ENCODE measurements at places on chromosomes 11 and 22. TPM values are rescaled to one million over a fixed set of nuclear protein-coding genes. Genes with fewer than 3 reads are reported as not detected.

ARHGEF17 gene
- 0.13 TPM for total RNA-seq

TSPAN4 gene
- total RNA-seq = 5.7 TPM

MTCH2 gene
- 128 TPM for total RNA-seq

NTM gene
- total RNA-seq = not detected

GSTT2 gene
- not detected for total RNA-seq

MMP1 gene
- not detected for total RNA-seq

PATZ1 gene
- 41.4 TPM for total RNA-seq

MRPL40 gene
- 35.9 TPM for total RNA-seq

TAGLN gene
- total RNA-seq = 3.2 TPM

PGA5 gene
- not detected for total RNA-seq

ASRGL1 gene
- 3.1 TPM for total RNA-seq

DBX1 gene
- not detected for total RNA-seq

BSX gene
- total RNA-seq = not detected

GLYAT gene
- not detected for total RNA-seq

FOLR3 gene
- not detected for total RNA-seq

DNA sequence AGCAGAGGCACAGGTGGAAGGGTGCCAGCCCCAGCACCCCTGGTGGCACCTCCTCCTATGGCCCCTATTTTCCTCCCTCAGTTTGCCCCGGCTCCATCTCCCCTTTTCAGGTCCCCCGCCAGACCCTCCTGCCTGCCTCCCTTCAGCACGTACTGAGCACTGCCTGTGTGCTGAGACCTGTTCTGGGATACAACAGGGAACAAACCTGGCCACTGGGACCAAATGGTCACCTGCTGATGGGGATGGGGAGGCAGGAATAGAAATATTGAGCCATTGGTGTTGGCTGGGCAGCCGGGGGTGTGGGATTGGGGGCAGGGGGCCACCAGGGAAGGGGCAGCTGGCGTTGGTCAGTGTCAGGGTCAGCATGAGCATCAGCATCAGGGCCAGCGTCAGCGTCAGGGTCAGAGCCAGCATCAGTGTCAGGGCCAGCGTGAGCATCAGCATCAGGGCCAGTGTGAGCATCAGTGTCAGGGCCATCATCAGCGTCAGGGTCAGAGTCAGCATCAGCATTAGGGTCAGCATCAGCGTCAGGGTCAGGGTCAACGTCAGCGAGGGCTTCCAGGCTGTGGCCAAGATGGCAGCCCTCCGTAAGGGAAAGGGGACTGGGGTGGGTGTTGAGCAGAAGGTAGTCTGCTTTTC is 7.5 kb downstream of the ZNF74 start:
- no peak for DNase-seq

DNA sequence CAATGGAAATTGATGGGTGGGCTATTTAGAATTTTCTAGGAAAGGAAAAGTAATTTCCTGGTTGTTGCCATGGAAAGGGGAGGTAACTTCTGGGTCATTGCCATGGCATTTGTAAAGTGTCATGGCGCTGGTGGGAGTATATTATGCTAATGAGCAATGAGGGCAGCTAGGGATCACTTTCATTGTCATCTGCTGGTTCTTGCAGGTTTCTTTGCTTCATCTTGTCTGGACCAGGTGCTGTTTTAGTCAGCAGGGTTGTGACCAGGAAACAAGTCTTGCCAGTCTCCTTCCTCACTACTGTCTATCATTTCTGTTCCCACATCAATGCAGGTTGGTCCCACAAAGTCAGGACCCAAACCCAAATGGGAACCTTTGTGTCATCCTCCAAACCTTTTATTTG is 237.6 kb upstream of the C11orf87 start:
- DNase-seq = no peak

DNA sequence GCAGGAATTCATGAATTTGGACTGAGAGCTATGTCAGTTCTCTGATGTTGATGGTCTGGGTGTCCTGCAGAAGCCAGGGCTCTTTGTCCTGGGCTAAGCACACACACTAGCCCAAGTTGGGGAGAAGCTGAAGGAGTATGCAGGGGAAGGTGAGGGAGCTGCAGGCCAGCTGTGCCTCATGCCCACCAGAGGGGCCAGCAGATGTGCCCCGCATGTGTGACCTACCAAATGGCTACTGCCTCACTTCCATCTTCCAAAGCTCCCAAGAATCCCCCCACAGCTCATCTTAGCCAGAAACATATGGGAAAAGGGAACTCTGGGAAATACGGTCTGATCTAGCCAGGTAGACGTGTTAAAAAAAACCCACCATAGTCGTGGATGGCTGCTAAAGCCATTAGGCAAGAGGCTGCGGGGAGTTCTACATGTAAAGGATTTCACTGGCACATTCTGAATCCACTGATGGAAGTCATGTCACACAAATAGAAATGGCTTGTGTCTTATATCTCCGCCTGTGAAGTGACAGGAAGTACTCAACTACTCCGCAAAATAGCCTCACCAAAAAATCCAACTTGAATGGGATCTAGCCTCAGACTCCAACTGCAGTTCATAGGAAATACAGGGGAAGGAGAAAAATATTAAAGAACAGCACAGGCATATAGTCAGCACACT is 96.3 kb upstream of the CLMP start:
- no peak for DNase-seq

GRCh38 chr11:87954476-87954875 is 220.8 kb downstream of the RAB38 start:
- no peak for DNase-seq

- peak; percentile 32 for DNase-seq
Measured at GRCh38 chr11:14644226-14645014, 816 bp downstream of the PDE3B start.

DNA sequence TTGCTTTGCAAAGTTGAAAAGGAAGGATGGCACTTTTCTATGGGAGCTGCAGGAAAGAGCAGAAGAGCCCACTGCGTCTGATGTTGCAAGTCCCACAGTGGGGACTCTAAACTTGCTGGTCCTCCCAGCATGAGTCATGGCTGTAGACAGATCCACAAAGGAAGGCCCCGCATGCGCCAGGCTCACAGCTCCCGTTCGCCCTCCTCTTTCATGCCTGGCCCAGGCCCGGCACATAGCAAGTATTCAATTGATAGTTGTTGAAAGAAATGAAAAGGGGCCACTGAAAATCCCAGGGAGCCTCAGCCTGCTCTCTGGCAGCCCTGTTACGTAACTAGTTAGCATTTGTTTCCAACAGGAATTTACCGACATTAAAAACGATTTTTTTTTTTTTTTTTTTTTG is 18.9 kb downstream of the AP1B1 start:
- no peak for DNase-seq

DNA sequence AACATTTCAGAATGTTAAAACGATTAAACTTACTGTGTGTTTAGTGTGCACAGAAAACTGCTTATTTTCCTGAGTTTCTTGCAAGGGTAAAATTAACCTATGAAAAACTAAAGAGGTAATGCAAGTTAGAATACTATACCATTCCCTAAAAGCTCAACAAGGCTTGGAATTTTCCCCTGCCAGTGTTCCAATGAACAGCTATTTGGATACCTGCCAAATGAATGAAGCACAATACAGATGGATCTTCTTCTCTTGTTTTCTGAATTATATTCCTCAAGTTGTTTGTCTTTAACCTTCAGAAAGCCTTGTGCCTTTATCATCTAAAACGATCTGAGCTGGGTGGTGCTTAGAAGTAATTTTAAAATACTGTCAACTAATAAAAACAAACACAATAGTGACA is 204.5 kb downstream of the LRRC4C start:
- no peak for DNase-seq

DNA sequence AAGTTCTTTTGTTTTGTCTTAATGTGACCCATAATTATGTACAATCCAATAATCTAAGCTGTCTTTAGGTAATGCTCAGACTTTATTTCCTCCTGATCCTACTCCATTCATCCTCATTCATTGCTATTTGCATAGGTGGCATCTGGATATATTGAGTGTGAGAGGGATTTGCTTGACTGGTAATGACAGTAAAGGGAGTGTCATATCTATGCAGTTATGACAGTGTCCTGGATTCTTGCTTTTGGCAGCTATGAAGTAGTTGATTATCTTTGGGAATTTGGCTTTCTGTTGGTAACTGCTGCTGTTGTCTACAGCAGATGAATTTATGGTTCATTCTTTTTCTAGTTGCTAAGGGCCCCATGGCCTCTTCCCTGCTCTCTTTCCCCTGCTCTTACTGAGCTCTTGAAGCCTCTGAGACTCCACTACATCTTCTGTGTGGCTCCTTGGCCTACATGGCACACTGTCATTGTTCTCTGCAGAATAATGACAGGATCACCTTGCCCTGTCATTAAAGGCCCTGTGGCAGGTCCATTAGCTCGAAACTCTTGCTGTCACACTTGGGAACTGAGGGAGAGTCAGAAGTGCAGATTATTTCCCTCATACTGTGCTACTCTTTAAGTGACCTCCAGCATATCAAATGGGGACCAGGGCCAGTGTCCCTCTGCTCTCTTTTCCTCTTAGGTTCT is 20.1 kb upstream of the ACAT1 start:
- no peak for DNase-seq

DNA sequence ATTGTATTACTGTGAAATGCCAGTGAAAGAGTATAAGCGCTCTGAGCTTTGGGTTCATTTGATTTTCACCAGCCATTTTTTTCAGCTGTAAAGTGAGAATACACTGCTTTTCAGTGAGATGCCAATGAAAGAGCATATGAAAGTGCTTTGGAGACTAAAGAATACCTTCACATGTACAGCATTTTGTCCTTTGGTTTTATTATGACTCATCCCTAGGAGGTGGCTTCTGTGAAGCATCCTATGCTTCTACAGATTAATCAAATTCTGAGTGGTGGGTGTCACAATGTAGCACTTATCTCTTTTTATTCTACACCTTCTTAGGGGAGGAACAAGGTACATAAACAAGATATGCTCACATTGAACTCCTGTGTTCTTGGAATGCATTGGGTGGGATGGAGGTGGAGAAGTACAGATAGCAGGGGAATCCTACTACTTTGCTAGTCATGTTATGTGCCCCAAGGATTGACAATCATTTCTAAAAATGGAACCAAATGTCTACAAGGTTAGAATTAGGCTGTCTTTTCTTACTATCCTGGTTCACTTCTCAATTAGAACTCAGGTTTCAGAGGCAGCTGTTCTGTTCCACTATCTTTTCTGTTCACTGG is 18.7 kb downstream of the TRIM44 start:
- DNase-seq = no peak

GRCh38 chr22:39173787-39174497 is 21.5 kb upstream of the CBX7 start:
- DNase-seq = no peak

DNA sequence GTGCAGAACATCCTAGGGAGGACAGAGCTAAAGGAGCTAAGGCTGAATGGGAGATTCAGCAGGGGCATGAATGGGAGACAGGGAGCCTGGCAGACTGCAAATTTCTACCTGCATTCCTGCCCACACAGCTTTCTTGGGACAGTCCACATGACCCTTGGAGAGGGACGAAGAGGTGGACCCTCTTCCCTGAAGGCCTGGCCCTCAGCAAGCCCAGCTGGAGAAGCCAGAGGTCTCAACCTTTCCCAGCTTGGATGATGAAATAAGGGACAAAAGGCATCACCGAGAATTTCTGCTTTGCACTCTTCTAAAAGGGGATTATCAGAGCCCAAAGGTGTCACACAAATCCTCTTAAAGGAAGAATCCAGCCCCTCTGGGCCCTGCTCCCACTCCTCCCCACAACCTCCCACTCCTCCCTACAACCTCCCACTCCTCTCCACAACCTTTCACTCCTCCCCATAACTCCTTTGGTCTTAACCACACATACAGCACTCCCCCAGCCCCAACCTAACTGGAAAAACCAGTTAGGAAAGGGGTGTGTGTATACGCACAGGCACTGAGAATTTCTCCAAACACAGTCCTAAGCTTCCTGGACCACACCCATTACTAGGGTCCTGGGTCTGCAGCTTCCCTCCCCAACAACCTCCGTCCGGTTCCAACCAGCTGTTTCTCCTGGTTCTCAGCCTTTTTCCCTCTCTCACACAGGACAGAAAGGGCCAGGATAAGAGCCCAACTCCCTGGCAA is 38.4 kb downstream of the RPL27A start:
- no peak for DNase-seq

DNA sequence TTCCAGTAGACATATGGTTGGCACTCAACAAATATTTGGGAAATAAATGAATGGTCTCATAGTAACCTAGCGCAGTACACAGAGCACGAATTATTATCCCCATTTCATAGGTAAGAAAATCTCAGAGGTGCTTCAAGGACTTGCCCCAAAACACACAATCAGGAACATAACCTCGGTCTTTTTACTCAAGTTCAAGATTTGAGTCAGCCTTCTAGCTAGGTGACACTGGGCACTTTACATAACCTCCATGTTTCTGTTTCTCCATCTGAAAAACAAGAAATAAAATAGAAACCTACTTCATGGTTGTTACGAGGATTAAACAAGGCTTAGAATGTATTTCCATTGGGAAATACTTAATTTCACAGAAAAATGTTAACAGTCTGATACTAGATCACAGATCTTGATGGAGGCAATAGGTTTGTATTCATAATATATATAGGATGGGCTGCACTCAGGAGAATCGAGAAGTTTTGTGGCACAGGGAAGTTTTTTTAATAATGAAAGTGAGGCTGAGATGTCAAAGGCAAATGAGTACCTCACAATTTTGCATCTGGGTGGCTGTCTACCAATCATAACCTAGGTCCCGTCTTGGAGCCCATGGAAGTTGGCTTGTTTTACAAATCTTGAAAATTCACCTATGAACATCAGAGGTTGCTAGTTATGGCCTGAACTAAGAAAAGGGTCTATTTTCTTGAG is 147.4 kb upstream of the ZC3H12C start:
- DNase-seq = no peak

- DNase-seq = no peak
Measured at GRCh38 chr11:119573858-119574257, 150.9 kb upstream of the THY1 start.

- no peak for DNase-seq
Measured at GRCh38 chr11:81772166-81772565, 961.5 kb downstream of the FAM181B start.

- no peak for DNase-seq
Measured at GRCh38 chr22:47091246-47091651, 328.8 kb downstream of the TBC1D22A start.

DNA sequence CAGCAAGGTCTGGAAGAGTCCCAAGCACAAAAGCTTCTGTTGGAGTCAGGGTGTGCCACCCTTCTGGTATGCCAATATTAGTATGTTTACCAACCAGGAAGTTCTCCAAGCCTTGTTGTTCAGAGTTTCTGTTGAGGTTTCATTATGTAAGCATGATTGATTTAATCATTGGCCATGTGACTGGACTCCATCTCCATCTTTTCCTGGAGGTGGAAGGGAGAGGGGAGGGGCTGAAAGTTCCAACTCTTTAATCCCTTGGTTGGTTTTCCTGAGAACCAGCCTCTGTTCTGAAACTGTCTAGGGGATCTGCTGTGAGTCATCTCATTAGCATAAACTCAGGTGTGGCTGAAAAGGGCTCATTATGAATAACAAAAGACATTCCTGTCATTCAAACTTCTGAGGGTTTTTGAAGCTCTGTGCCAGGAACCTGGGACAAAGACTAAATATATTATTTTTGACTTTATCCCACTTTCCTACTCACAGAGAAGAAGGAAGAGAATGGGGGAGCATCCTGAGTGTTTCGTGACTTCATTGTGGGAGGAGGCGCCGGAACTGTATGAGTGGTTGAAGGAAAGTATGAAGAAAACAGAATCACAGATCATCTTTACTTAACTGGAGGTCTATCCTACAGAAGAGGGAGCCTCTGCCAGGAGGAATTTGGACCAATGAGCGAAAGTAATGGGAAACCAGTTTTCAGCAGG is 138.2 kb downstream of the NECTIN1 start:
- no peak for DNase-seq

- DNase-seq = no peak
Measured at GRCh38 chr11:31959716-31960115, 131.2 kb upstream of the RCN1 start.
